ENCODE measurements at places on chromosomes 1 and 21.
A peak's percentile ranks its signal among the peaks of the same experiment; 100 is the strongest.

DNA sequence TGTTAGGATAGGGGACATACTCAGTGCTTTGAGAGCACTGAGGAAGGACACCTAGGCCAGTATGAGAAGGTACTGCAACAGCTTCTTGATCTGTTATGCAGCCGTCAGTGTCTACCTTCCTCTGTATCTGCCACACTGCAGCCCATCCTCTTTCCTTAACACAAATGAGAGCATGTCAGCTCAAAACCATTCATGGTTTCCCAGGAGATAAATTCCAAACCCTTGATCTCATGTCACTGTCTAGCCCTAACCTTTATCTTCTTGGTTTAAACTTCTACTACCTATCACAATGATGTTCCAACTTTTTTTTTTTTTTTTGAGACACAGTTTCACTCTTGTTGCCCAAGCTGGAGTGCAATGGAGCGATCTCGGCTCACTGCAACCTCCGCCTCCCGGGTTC is 1.4 kb downstream of the ZMYND12 start:
- DNase-seq: no peak

DNA sequence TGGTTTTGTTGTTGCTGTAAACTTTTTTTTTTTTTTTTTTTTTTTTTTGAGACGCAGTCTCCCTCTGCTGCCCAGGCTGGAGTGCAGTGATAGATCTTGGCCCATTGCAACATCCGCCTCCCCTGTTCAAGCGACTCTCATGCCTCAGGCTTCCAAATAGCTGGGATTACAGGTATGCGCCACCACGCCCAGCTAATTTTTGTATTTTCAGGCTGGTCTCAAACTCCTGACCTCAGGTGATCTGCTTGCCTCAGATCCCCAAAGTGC is 78.9 kb upstream of the SLC45A1 start:
- DNase-seq: no peak

DNA sequence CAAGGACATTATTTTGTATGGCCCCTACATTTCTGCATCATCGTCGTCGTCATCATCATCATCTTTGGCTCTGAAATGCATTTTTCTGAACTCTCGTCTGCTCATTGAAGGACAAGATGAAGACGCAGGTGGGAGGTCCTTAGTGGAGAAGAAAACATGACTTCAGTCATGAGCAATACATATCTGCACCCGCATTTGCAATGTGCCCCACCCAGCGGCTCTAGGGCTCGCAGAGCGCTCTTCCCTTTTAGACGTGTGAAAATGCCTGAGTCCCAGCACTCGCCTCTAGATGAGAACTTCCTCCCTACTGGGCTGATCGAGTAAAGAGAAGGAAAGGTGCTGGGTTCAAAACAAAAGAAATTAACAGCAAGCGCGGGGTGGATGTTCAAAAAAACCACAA is 10.1 kb downstream of the C1orf174 start:
- DNase-seq: peak; percentile 30

DNA sequence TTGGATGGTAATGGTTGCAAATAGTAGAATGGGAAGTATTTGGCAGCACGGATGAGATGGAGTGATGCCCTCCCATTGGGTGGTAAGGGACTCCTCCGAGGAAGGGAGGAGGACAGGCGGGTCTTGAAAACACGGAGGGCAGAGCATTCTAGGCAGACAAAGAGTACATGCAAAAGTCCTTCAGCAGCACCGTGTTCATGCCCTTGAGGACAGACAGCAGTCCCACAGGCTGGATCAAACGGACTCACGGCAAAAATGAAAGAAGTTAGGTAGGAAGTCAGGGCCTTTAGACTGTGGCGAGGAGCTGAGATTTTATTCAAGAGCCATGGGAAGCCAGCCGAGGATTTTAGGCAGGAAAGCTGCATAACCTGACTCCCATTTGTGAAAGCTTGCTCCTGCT is 253.9 kb downstream of the RHOU start:
- no peak for DNase-seq

GRCh38 chr1:67893126-67893495 is 59.8 kb upstream of the GNG12 start:
- no peak for DNase-seq

GRCh38 chr1:117582451-117582850 is 23.4 kb upstream of the TENT5C start:
- DNase-seq: no peak

DNA sequence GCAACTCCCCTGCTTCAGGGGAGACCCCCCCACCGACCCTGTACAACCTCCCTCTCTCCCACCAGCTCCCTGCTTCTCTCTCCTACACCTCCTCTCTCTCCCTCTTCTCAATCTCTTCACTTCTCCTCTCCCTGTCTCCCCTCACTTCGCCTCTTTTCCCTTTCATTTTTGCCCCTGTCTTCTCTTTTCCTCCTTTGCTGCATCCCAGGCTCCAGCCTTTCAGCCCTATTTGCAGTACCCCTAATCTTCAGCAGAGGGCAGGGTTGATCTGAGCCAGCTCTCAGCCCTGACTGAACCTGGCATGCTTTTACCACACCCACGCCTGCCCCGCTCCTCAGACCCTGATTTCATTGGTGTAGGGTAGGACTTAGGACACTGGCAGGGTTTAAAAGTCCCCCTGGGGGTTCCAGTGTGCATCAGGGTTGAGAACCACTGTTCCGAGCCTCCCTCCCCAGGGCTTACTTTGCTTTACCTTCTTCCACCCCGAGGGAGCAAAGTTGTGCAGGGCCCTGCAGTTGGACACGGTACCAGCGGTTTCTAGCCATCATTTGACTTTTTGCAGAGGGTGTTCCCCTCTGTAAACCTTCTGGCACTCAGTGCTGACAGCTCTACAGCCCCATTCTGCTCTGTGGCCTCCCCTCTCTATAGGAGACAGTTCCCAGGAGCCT is 67.3 kb upstream of the CNTN2 start:
- DNase-seq: peak; percentile 49

DNA sequence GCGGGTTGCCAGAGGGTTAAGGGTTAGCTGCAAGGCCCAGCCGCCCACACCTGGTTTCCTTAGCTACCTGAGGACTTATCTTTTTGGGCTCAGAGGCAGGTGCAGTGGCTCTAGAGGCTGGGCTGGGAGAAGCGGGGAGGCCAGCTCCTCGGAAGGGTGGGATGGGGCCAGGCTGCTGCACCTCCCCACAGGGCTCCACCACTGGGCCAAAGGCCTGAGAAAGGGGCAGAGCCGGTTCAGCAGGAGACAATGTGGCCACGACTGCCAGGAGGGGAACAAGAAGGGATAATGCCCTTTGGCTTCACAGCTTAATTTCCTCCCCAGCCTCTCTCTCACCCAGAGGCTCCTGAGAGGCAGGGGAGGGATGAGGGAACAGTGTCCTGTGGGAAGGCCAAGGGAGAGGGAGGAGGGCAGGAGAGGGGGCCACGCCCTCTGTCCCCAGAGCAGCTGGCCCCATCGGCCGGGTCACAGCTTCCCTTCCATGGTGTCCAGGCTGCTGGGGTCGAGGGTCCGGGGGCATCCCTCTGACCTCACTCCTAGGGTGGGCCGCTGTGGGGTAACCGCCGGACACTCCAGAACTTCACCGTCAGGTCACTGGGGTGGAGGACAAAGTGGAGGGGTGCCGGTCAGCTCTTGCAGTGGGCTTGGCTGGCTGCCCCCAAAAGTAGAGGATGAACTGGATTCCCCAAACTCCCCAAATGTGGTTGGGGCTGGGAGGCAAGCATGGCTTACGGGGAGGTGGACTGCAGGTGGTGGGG is 50.4 kb downstream of the KIF21B start:
- DNase-seq: no peak

- no peak for DNase-seq
Measured at GRCh38 chr1:229161740-229162139, 109.2 kb upstream of the RAB4A start.

- DNase-seq: no peak
Measured at GRCh38 chr1:167258858-167259257, 38.2 kb downstream of the POU2F1 start.

- no peak for DNase-seq
Measured at GRCh38 chr1:9349331-9349851, 56.7 kb downstream of the SPSB1 start.

All from CD4-positive, alpha-beta T cell treated with Interleukin-1 beta for 1 hour (primary cell).